Prostate gland (tissue), 2 donors: ENCODE measurements at places on chromosomes 1 and 21. TPM values are rescaled to one million over a fixed set of nuclear protein-coding genes. Genes with fewer than 3 reads are reported as not detected.
A peak's percentile ranks its signal among the peaks of the same experiment; 100 is the strongest.

- no peaks in the 10 kb centered on the region for H3K4me1 ChIP-seq
- no peaks in the 10 kb centered on the region for H3K27me3 ChIP-seq
- H3K27ac ChIP-seq = no peak overlapping the region
- H3K36me3 ChIP-seq = no peaks in the 10 kb centered on the region
Observed at GRCh38 chr1:15296585-15297321, 49.7 kb downstream of the FHAD1 start.

GRCh38 chr21:33135925-33136324 is 66.0 kb downstream of the OLIG1 start:
- no peaks in the 10 kb centered on the region for H3K36me3 ChIP-seq
- no peaks in the 10 kb centered on the region for H3K4me1 ChIP-seq
- DNase-seq = no peak
- no peak overlapping the region for H3K27ac ChIP-seq

- no peaks in the 10 kb centered on the region for H3K36me3 ChIP-seq
- peaks cover 3% of the 10 kb centered on the region for H3K4me1 ChIP-seq
- no peak overlapping the region for H3K4me3 ChIP-seq
- no peak for DNase-seq
- no peaks in the 10 kb centered on the region for H3K27me3 ChIP-seq
- H3K27ac ChIP-seq = no peak overlapping the region
Observed at GRCh38 chr1:10216090-10216749, 5.8 kb downstream of the KIF1B start.

GRCh38 chr1:206962272-206962671 is 8.0 kb downstream of the FCAMR start:
- no peak for DNase-seq
- no peaks in the 10 kb centered on the region for H3K27me3 ChIP-seq
- H3K4me1 ChIP-seq = no peaks in the 10 kb centered on the region
- H3K4me3 ChIP-seq = no peak overlapping the region
- no peak overlapping the region for H3K27ac ChIP-seq

GRCh38 chr1:57824535-57824934 is 400.7 kb upstream of the DAB1 start:
- H3K4me1 ChIP-seq = no peaks in the 10 kb centered on the region
- no peaks in the 10 kb centered on the region for H3K36me3 ChIP-seq
- no peak overlapping the region for H3K27ac ChIP-seq
- no peak for DNase-seq
- no peaks in the 10 kb centered on the region for H3K27me3 ChIP-seq
- H3K4me3 ChIP-seq = no peak overlapping the region

- H3K27ac ChIP-seq = no peak overlapping the region
- no peak overlapping the region for H3K4me3 ChIP-seq
- H3K27me3 ChIP-seq = no peaks in the 10 kb centered on the region
- no peak for DNase-seq
Observed at GRCh38 chr1:64043288-64043687, 160.1 kb upstream of the UBE2U start.

DNA sequence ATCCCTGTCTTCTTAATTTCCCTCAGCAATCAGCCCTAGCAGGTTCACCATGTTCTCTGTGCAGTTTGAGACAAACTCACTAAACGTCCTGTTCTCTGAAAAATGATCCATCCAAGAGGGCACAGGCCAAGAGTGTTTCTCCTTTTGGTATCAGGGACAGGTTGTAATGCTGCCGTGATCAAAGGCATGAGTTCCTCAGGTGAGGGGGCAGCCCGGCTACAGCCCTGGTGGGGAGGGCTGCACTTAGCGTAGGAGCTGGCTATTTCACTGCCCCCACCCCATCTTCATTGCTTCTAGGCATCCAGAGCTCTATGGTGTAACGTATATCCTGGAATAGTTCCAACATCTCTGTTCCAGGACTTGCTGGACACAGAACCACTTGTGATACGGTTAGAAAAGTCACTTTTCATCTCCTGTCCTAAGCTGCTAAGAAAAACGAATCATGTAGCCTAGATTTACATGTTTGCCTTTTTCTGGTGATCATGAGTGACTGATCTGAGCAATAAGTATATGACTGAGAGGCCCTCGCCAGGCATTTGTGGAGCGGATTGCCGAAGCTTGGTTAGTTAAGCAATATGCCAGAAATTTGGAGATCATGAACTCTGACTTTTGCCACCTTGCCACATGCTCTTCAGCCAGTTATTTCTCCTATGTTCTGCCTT is 41.1 kb upstream of the SRP9 start:
- DNase-seq = no peak
- H3K27ac ChIP-seq = peak overlapping the region; percentile 55
- no peaks in the 10 kb centered on the region for H3K27me3 ChIP-seq
- H3K4me3 ChIP-seq = no peak overlapping the region
- H3K36me3 ChIP-seq = no peaks in the 10 kb centered on the region

GRCh38 chr1:7281821-7282220 is 489.3 kb upstream of the VAMP3 start:
- DNase-seq = no peak
- no peaks in the 10 kb centered on the region for H3K36me3 ChIP-seq
- no peaks in the 10 kb centered on the region for H3K27me3 ChIP-seq
- H3K4me1 ChIP-seq = no peaks in the 10 kb centered on the region
- no peak overlapping the region for H3K27ac ChIP-seq
- no peak overlapping the region for H3K4me3 ChIP-seq

DNA sequence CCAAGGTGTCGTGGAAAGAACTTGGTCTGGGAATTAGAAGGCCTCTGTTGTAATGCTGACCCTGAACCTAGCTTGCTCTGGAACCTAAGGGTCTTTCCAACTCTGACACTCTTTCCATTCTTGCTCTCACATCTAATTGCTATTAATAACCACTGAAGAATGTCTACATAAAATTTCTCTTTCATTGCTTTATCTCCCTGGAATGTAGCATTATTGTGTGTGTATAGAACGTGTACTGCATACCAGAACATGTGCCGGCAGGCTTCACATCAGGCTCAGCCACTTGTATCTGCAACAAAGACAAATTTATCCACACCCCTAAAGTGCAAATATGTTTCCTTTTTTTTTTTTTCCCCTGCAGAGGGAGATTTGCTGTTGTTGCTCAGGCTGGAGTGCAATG is 13.9 kb upstream of the LAX1 start:
- no peaks in the 10 kb centered on the region for H3K4me1 ChIP-seq
- no peaks in the 10 kb centered on the region for H3K27me3 ChIP-seq
- no peak overlapping the region for H3K27ac ChIP-seq

Gene C4BPA
- total RNA-seq = not detected

Gene OR10Z1
- not detected for total RNA-seq

Gene FAM177B
- total RNA-seq = 0.51 TPM

Gene TRIM45
- total RNA-seq = 13.2 TPM

Gene MAP3K21
- 76.1 TPM for total RNA-seq

Gene CELSR2
- total RNA-seq = 118 TPM

Gene ACBD6
- total RNA-seq = 50.0 TPM

Gene MASP2
- total RNA-seq = not detected
